ENCODE measurements at places on chromosomes 11 and 22.

- no peaks in the 10 kb centered on the region for H3K27me3 ChIP-seq
- H3K36me3 ChIP-seq: no peaks in the 10 kb centered on the region
- H3K27ac ChIP-seq: no peak overlapping the region
- H3K4me3 ChIP-seq: no peak overlapping the region
- DNase-seq: no peak
Observed at GRCh38 chr11:12211331-12212065, 101.1 kb downstream of the MICAL2 start.

DNA sequence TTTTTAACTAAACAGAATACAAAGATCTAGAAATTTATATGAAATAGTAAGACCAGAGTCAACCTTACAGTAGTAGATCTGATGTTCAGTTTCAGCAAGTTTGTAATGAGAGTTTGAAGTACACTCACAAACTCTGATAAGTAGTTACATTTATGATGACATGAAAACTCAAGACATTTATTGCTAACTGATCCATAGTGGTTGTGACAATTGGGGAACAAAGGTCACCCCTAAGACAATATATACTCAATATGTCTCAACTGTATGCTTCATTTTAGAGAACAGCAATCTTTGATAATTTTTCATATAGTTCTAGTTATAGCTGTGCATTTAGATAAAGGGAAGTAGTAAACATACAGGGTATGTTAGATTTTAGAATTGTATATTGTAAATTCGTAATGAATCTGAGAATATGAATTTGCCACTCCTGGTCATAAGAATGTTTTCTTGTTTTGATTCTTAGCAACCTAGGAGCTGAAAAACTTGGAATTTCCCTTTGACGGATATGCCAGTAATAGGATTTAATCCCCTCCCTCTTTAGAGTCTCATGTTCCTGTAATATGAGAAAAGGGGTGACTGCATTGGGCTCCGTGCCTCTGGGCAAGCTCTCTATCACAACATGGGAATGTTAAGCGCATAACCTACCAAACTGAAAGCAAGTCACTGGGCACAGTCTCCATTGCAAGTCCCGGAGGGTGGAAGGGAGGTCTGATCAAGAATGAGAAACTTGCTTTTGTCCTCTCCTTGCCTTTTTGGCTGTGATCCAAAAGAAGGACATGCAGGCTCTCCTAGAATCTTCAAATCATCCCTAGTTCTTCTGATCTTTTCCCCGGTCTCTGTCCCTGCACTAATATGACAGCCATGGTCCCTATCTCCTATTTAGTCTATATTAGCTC is 11.4 kb downstream of the OR10D3 start:
- peaks cover 12% of the 10 kb centered on the region for H3K27me3 ChIP-seq
- no peak for DNase-seq
- H3K36me3 ChIP-seq: no peaks in the 10 kb centered on the region
- no peaks in the 10 kb centered on the region for H3K4me1 ChIP-seq

DNA sequence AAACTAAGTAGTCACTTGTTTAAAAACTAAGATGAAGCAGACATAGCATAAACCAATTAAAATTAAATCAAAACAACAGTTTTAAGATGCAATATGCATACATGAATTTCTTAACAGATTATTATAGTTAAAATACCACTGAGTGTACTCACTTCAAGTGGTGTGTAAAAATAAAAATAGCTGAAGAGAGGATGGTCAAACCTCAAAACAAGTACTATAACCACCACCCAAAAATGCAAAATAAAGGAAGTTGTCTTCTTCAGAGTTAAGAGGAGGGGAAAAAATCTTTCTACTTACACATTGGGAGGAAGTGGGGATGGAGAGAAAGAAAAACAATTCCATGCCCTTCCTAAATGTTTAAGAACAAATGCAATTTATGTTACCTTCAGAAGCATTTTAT is 31.9 kb downstream of the RRAS2 start:
- no peaks in the 10 kb centered on the region for H3K36me3 ChIP-seq
- no peak for DNase-seq
- H3K27me3 ChIP-seq: no peaks in the 10 kb centered on the region

DNA sequence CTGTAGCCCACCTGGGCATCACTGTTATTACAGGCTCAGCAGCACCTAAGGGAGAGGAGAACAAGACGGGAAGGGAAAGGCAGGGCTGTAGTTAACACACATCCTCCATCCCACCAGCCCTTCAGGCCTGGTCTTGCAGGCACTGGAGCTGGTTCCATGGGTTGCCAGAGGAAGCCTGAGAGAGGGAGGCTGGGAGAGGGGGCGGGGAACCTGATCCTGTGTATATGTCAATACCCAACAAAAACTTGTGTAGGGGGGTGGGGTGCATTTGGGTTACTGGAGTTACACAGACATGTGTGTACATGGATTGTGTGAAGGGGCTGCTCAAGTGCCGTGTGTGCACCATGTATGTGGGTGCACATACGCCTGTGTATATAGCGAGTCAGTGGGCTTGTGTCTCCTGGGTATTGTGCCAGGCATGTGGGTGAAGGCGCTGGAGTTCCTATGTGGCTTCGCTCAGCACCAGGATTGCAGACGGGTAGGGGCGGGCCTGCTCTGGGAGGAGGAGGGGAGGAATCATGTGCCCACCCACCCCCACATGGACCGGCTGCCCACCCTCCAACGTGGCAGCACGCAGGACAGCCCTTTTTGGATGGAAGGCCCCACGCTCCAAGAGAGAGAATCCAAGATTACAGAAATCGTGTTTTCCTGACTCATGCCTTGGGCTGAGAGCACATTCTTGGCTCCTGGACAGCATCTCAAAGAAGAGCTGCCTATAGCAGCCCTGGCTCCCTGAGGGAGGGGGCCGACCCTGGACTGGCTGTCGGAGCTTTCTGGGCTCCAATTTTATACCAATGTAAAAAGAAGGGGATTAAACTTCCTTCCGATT is 4.2 kb upstream of the SERPINH1 start:
- no peaks in the 10 kb centered on the region for H3K36me3 ChIP-seq
- peaks cover 29% of the 10 kb centered on the region for H3K4me1 ChIP-seq
- H3K27ac ChIP-seq: no peak overlapping the region
- no peak for DNase-seq

- DNase-seq: no peak
- no peak overlapping the region for H3K4me3 ChIP-seq
- no peaks in the 10 kb centered on the region for H3K27me3 ChIP-seq
- H3K36me3 ChIP-seq: no peaks in the 10 kb centered on the region
Observed at GRCh38 chr11:102783720-102784119, 3.3 kb upstream of the MMP10 start.

- DNase-seq: no peak
- no peak overlapping the region for H3K27ac ChIP-seq
- no peak overlapping the region for H3K4me3 ChIP-seq
- no peaks in the 10 kb centered on the region for H3K36me3 ChIP-seq
Observed at GRCh38 chr11:92829121-92829520, 140.3 kb upstream of the MTNR1B start.

DNA sequence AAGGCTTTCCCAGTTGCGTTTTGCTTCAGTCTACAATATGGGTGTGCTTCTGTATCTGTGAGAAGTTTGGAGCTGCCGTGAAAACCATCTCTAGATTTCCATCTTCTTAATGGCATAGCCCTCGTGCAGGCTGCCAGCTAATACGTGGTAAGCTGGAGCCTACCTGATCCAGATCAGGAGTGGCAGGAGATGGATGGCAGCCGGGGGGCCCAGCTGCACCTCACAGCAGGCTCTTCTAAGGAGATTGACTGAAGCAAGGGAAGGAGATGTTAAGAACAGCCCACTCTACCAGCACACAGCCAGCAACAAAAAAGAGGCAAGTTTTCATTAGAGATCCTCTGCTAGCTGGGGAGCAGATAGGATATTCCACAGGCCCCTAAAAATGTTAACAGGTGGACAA is 115.5 kb downstream of the MSANTD4 start:
- no peak overlapping the region for H3K4me3 ChIP-seq
- H3K36me3 ChIP-seq: no peaks in the 10 kb centered on the region
- H3K4me1 ChIP-seq: no peaks in the 10 kb centered on the region
- H3K27me3 ChIP-seq: peaks cover 1% of the 10 kb centered on the region
- no peak for DNase-seq

DNA sequence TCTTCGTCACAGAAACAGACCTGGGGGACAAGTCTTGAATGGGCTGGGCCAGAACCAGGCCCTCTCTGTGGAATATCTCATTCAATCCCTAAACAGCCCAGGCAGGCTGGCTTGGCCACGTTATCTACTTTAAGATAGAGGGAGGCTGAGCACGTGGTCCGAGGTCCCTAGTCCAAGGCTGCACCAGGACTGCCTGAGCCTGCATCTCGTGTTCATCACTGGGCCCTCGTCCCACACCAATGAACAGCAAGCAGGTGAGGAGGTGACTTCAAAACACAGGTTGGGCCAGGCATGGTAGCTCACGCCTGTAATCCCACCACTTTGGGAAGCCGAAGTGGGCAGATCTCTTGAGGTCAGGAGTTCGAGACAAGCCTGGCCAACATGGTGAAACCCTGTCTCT is 20.3 kb upstream of the FGF3 start:
- no peaks in the 10 kb centered on the region for H3K36me3 ChIP-seq
- H3K27me3 ChIP-seq: peaks cover 2% of the 10 kb centered on the region
- H3K4me3 ChIP-seq: no peak overlapping the region
- no peaks in the 10 kb centered on the region for H3K4me1 ChIP-seq
- H3K27ac ChIP-seq: no peak overlapping the region
- no peak for DNase-seq
